ENCODE measurements at places on chromosomes 3 and 15.

- no peak for DNase-seq
These were observed 821.6 kb downstream of the PDCD6IP start for GRCh38 chr3:34619990-34620389.

DNA sequence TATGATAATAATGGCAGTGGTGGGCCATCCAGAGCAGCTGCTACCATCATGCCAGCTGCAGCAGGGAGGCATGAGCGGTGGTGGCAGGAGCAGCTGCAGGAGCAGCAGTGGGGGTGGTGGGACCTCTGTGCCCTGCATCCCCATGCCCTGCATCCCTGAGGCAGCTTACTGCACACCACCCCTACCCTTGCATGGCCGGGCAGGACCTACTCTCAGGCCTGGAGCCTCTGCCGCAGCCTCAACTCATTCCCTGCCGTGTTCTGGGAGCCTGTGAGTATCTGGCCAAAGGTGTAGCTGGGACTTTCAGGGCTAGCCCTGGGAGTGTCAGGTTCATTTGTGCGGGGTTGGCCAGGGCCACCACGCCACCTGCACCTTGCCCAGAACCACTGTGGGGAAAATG is 3.3 kb upstream of the XCR1 start:
- DNase-seq: no peak

GRCh38 chr15:41847206-41847605 is 8.6 kb downstream of the PLA2G4B start:
- no peak for DNase-seq

- no peak for DNase-seq
These were observed 15.2 kb upstream of the CLEC3B start for GRCh38 chr3:45010811-45011333.

- DNase-seq: no peak
These were observed 31.1 kb downstream of the CYFIP1 start for GRCh38 chr15:22949074-22949547.

GRCh38 chr3:182045736-182046135 is 334.0 kb downstream of the SOX2 start:
- no peak for DNase-seq

DNA sequence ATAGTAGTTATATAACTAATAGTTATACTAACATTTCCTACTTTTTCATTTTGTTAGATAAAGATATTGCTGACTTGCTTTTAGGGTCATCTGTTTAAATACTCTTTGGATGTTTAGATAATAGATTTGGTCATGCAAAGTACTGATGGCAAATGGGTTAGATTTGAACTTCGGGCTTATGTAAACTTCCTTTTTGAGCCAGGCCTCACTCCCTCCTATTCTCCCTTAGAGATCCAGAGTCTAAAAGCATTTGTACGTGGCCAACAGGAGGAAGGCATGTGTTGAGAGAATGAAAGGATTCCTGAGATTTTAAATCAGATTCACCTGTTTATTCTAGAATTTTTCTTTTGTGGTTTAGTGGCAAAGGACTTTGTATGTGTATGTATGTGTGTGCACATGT is 106.4 kb upstream of the GBE1 start:
- DNase-seq: no peak

All from right renal cortex interstitium (tissue), 3 donors.